Glutamatergic neuron (in vitro differentiated cells): ENCODE measurements at places on chromosomes 7 and 10. TPM values are rescaled to one million over a fixed set of nuclear protein-coding genes. Genes with fewer than 3 reads are reported as not detected.

The PDE1C gene
- 3.3 TPM for total RNA-seq

GRCh38 chr7:130381468-130382312 is 1.4 kb downstream of the CPA1 start:
- DNase-seq = no peak

DNA sequence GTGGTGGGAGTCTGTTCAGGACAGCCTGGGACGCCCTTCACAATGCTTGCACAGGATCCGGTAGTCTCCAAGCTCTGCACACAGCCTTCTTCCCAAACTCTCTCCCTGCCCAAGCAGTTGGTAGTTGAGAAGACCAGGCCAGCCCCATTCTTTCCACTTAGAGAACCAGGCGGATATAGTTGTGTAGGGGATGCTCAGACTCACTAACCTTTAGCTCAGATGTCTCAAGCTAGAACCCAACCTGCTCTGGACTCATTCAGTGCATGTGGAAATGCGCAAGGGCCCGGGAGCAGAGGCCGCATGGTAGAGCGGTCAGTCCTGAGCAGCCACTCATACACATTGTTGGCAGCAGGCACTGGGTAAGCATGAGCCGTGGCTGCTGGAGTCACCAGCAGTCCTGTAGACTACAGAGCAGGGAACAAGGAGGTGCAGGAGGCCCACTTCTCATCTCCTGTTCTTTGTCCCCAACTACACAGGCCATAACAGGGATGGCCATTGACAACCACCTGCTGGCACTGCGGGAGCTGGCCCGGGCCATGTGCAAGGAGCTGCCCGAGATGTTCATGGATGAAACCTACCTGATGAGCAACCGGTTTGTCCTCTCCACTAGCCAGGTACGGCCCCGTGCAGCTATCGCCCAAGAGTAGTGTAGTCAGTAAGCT is 17.2 kb upstream of the C10orf53 start:
- no peak for DNase-seq

GRCh38 chr10:132400547-132401151 is 3.6 kb downstream of the PWWP2B start:
- peak; percentile 26 for DNase-seq

DNA sequence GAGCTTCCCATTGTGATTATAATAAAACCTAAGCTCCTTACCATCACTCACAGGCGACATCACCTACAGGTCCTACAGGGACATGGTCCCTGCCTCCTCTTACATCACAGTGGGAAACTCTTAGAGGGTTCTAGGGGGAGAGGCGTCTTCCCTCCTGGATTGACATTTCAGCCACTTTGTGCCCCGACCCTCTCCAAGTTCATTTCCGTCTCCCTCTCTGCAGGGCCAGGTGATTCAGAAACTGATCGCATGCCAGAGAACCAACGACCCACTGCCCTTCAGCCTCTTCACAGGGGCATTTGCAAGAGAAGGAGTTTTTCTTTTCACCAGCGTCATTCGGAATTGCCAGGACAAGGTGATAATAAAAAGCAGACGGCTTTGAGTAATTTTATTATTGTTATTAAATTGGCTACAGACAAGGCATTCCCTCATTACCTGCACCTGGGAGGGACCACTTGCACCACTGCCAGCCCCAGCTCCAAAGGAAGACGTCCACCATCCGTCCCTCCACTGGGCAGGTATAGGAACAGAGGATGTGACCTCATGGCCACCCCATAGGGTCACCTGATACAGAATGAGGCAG is 85.8 kb upstream of the CUX1 start:
- no peak for DNase-seq
